ENCODE measurements at places on chromosomes 16 and 17. TPM values are rescaled to one million over a fixed set of nuclear protein-coding genes. Genes with fewer than 3 reads are reported as not detected.

DNA sequence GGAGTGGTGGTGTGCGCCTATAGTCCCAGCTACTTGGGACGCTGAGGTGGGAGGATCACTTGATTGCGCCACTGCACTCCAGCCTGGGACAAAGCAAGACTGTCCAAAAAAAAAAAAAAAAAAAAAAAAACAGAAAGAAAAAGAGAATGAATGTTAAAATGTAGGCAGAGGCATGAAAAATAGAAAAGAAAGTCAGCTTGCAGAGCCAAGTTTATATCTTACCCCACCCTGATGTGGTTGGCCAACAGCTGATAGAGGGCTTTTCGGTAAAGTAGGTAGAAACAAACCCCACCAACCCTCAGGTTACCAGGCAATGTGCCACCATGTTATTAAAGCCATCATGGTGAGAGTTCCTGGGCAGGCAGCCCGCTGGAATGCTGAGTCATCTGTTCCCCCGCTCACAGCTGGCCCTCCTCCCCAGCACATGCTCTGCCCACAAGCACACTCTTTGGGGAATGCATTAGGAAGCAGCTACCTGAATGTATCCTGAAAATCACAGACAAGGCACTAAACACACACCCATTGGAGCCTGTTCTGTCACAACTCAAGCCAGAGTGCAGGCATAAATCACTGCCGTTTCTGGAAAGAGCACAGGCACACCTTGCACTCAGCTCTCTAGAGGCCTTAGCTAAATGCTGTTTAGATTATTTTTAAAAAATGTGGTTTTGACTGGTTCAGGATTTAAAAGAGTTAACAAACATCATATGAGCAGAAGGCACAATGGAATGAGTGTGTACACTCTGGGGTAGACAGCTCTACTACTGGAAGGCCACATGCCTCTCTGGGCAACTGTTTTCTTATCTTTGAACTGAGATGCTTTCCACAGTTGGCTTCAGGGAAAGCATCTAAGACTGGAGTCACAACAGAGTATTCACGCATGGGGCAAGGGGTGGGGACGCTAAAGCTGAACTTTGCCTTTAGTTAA lies 128.5 kb downstream of the PARN start:
- peak; percentile 39 for DNase-seq

GRCh38 chr16:27107185-27107592 lies 40.5 kb downstream of the C16orf82 start:
- no peak for DNase-seq

GPR142 gene
- 0.23 TPM for polyA plus RNA-seq

GRCh38 chr17:32449963-32450362 lies 5.7 kb downstream of the PSMD11 start:
- no peak for DNase-seq

DNA sequence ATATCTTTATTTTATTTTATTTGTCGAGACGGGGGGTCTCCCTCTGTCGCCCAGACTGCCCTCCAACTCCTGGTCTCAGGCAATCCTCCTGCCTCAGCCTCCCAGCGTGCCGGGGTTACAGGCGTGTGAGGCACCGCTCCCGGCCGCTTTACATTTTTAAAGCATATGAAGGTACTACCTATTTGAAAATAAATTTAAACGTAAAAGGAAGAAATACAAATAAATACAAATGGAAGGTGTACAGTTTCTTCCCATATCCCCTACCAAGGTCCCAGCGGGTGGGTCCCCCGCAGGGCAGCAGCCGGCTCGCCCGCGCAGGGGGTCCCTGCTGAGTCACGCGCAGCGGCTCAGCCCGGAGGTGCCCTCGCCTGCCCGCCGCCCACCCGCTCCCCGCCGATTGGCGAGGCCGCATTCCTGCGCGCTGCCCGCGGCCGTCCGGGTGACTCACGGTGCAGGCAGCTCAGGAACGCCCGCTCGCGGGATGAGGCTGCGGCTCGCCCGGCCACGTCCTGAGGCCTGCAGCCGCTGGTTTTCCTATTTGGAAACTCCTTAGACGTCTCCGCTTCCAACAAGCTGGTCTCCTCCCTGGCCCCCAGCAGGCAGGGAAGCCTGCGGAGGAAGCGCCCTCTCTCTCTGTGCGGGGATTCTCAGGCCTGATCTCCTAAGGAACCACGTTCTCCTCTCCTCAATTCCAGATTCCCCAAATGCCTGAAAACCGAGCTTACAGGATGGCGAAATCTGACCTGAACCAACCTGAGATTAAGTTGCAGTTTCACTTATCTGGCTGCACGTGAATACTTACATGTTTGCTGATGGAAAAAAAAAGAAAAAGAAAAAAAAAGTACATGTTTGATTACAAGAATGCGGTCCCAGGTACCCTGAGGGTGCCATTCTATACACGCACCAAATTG lies 54.8 kb upstream of the MAP3K14 start:
- DNase-seq: peak; percentile 50

GRCh38 chr17:82970818-82971590 lies 108.4 kb upstream of the METRNL start:
- no peak for DNase-seq

KRT31 gene
- polyA plus RNA-seq: not detected

DNA sequence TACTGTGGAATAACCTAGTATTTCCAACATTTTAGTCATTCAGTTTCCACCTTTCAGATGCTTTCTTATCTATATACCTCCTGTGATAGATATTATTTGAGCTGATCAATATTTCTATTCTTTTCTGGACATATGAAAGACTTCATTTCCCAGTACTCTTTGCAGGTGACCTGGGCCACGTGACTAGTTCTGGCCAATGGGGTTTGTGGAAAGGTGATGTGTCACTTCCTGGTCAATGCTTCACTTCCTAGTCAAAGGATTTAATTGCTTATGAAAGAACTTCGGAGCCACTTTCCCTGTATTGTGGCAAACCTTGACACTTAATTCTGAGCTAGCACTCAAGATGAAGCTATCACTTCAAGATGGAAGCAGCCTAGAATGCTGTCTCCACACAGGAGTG lies 248.9 kb upstream of the FOXF1 start:
- no peak for DNase-seq

DNA sequence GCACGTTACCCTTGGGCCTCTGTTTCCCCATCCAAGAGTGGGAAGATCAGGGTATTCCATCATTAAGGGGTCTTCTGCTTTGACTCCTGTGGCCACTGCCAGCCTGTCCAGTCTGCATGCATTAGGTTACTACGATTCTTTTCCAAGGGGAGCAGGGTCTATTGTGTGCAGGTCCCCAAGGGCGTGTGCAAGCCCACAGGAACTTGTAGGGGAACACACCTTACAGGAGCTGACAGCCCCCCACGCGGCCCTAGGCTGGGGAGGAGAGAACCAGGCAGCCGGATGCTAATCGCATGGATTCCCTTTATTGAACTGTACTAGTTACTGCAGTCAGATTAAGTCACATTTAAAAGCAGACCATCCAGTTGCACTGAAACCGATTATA lies 116.7 kb downstream of the C16orf78 start:
- DNase-seq: no peak

ASB16 gene
- polyA plus RNA-seq: 1.2 TPM

GRCh38 chr16:75576384-75576811 lies 10.2 kb downstream of the GABARAPL2 start:
- DNase-seq: no peak

GRCh38 chr16:9408297-9408878 lies 316.9 kb downstream of the HAPSTR1 start:
- no peak for DNase-seq

GRCh38 chr17:49407981-49408501 lies 6.6 kb downstream of the PHB1 start:
- DNase-seq: no peak

- no peak for DNase-seq
Observed at GRCh38 chr17:48317732-48318131, 112.3 kb downstream of the SKAP1 start.

DNA sequence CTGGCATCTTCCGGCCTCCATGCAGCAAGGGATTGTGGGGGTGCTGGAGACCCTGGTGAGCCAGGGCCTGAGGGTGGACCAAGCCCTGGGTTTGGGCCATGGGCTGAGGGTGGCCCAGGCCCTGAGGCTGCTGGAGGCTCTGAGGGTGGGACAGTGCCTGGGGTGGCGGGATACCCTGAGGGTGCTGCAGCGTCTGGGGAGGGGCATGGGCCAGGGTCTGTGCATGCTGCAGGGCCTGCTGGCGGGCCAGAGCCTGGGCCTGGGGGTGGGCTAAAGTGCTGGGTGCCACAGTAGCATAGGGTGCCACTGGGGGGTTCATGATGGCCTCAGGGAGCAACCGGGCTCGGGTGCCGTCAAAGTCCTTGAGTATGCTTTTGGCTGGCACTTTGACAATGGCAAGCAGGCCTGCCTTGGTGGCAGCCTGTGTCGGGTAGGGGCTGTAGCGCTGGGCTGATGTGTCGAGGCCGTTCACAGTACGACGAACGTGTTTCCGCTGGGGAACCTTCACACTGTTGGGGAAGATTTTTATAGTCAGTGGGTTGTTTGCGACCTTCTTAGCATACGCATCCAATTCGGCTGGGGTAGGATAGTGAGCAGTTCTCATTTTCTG lies 15.6 kb downstream of the TRAF4 start:
- no peak for DNase-seq

OR4D1 gene
- not detected for polyA plus RNA-seq

SLC6A2 gene
- polyA plus RNA-seq: 0.27 TPM

- no peak for DNase-seq
Observed at GRCh38 chr16:56197192-56197992, 6.1 kb downstream of the GNAO1 start.

C16orf92 gene
- not detected for polyA plus RNA-seq

MMP28 gene
- 48.6 TPM for polyA plus RNA-seq

GRCh38 chr17:21823643-21824042 lies 131.3 kb downstream of the KCNJ18 start:
- no peak for DNase-seq

DNA sequence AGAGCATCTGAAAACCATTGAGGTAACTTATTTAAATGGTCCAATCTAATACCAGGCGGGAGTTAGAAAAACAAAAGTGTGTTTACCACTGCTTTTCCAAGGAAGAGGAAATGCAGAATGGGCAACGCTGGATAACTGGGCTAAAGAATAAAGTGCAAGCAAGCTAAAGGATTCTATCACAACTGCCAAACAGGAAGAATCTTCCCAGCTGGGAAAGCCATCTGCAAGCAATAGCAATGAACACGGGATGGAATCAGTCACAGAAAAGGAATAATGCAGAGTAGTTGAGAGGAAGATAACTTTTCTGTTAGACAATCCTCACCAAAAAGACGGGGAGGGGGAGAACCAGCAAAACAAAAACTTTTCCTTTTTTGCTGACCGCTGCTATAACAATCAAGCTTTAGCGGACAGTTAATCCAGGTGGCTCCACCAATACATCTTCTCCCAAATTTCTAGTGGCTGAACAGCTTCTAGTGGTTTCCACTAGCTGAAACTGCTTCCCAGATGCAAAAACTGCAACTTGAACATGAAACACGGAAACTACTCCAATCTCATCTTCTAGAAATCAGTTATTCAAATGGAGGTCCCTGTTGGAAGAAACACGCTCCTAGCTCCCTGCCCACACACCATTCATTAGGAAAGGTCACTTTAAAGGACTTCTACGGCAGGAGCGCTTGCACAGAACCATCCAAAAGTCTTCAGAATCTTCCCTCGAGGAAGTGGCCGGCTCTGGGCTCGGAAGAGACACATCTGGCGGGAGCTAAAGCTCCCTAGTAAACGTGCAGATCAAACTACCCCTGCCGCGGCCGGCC lies 929 bp downstream of the TMEM11 start:
- DNase-seq: no peak

GRCh38 chr17:70878879-70879278 lies 709.5 kb downstream of the KCNJ2 start:
- no peak for DNase-seq

CDK12 gene
- polyA plus RNA-seq: 18.9 TPM

- no peak for DNase-seq
Observed at GRCh38 chr17:1743088-1743439, 393 bp downstream of the SERPINF2 start.

GRCh38 chr17:65683428-65683827 lies 122.0 kb upstream of the AXIN2 start:
- no peak for DNase-seq

VWA3A gene
- 0.05 TPM for polyA plus RNA-seq

PRM1 gene
- polyA plus RNA-seq: not detected

MT1H gene
- not detected for polyA plus RNA-seq

GRCh38 chr17:61416211-61416539 lies 16.5 kb downstream of the TBX2 start:
- DNase-seq: no peak

DNA sequence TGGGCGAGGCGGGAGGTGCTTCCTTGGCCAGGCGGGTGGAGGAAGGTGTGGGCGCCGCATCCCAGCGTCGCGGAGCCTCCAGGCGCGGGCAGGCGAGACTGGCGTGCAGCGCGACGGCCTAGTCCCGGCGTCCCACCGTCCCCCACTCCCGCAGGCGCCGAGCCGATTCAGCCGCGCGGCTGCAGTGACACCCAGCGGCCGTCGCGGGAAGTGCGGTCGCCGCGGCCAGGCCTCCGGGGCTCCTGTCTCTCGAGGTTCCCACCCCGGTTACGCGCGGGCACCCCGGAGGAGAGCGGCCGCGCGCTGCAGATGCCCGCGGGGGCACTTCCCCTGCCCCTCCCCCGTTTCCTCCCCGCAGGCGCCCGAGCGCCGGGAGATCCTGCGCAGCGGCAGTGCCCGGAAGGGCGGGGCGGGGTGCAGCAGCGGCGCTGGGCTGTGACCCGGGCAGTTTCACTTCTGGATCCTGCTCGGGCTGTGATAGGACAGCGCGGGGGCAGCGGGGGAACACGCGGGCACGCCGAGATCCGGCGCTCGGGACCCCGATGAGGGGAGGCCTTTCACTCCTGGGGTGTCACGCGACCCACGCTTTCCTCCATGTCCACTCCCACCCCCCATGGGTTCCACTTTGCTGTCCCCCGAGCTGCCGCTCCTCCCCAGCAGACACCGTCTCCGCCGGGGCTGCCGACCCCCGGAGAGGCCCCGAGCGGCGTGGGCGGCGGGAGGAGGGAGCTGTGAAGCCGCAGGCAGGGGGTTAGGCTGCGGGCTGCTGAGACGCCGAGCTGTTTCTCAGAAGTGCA lies 16.6 kb downstream of the GRB7 start:
- DNase-seq: no peak

DNA sequence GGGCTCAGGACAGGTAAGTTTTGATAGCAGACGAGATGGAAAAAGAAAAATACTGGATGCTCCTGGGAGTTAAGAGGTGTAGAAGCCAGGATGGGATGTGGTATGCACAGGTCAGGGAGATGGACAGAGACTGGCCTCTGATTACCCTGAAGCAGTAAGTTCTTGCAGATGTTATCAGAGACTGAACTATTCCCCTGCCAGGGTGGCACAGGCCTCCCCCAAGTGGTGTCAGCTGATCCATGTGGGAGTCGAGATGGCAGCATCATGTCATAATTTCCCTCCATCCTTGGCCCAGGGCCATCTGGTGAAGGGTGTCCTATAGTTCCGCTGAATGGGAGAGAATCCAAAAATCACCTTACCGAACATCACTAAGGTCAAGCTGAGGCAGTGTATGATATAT lies 14.1 kb upstream of the NKD1 start:
- DNase-seq: no peak

SYCE1L gene
- 4.3 TPM for polyA plus RNA-seq

ADAP2 gene
- polyA plus RNA-seq: 6.7 TPM

GRCh38 chr17:20934288-20934687 lies 108.5 kb downstream of the USP22 start:
- no peak for DNase-seq

PRSS27 gene
- polyA plus RNA-seq: 2.5 TPM

GRCh38 chr17:58504826-58505351 lies 9.5 kb downstream of the MTMR4 start:
- no peak for DNase-seq

All from urinary bladder (tissue), 4 donors.